Fibroblast of mammary gland (primary cell): ENCODE measurements at places on chromosomes 7 and 10.

GRCh38 chr10:11719496-11720259, 22.5 kb upstream of the ECHDC3 start:
- no peak for DNase-seq

DNA sequence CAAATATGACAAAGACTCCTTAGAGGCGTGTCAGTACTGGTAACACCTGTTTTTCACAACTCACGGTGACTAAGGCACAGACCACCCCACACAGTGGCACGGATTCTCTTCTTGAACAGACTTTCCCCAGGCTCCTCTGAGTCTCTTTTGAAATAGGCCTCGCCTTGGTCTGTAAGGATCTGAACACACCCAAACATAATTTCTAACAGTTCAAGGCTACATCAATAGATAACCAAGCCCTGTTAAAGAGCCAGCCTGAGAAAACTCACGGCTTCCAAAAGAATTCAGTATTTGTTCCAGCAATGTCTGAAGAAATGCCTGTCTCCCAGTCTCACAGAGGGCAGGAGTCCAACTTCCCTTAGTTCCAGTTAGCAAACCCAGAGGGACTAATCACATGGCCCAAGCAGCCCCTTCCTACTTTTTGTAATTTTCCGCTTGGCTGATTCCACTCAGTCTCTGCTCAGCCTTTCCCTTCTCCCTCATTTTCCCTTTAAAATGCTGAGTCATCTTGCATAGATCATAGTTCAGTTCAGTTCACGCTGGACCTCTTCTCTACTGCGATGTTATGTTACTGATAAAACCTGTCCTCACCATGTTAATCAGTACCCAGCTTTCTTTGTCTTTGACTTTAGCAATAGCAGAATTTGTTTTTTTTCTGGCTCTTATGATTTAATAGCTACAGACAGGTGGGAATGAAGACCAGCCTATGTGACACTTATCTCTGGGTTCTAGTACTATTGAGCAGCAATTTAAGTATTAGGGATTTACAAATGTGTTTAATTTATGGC, 22.6 kb upstream of the AKR1C3 start:
- peak; percentile 97 for DNase-seq

DNA sequence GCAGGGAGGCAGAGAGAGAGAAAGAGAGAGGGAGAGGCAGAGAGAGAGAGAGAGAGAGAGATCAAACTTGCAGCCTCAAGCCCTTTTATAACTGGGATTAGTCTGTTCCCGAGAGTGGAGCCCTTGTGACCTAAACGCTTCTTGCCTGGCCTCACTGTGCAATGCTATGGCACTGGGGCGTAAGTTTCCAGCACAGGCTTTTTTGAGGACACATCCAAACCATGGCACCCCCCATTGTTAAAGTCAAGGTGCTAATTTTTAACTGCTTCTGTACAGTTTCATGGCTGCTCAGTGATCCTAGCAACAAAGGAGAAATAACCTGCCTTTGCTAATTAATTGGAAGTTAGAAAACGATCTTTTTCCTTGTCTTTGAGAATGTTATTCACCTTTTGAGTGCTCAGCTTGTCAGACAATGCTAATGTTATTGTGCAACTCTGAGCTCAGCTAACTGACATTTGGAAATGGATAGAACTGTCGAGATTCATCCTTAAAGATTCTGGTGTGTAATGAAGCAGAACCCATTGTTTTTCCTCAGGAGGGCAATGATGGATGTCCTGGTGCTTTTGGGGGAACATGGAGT, 268.4 kb downstream of the GLRX3 start:
- no peak for DNase-seq

- peak; percentile 75 for DNase-seq
Measured at GRCh38 chr10:118568327-118568848, 27.1 kb downstream of the PRLHR start.

DNA sequence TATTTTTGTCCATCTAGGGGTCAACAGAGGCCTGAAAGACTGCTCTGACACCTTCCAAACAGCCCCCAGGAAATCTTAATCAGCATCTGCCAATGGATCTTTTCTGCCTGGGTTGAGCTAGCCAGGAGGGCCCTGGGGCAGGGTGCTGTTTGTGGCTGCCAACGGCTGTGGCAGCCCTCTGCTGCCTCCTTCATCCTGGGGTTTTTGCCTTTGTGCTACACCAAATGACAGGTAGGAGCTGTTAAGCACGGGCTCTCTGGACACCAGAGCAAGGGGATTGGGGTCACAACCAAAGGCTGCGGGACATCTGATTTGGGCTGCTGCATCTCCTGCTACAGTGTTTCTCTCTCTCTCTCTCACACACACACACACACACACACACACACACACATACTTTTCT, 2.0 kb upstream of the KIAA1217 start:
- DNase-seq: no peak

DNA sequence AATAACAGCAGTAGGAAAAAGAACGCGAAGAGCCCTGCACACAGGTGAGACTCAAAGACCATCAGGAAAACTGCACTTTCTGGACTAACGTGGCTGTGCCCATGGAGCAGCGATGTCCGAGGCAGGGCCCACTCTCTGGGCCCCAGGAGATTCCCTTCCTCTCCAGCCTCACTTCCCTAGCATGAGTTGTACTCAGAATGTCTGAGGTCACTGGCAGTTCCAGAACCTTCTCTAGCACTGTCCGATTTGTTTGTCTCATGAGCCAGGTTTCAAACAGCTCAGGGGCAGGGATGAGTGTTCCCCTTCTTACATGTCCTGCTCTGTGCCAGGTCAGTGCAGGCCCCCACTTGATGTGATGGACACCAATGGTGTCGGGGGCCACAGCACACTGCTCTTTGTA, 484.2 kb downstream of the PTPRN2 start:
- DNase-seq: no peak

- no peak for DNase-seq
Measured at GRCh38 chr10:48804740-48805182, 120.1 kb downstream of the WDFY4 start.

DNA sequence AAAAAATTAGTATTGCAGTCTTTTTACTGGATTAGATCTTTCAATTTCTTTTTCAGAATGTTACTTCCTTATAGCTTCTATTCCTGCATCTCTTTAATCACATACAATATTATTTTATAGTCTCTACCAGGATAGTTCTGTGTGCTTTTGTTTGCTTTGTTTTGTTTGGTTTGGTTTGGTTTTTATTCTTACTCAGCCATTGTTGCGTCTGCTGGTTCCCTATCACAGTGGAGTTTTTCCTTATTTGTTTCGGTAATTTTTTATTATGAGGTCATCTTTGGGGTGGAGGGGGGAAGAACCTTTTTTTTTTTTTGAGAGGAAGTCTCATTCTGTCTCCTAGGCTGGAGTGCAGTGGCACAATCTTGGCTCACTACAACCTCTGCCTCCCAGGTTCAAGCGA, 9.0 kb upstream of the BAIAP2L1 start:
- no peak for DNase-seq

GRCh38 chr10:12808014-12808613, 193.4 kb downstream of the CCDC3 start:
- DNase-seq: no peak

DNA sequence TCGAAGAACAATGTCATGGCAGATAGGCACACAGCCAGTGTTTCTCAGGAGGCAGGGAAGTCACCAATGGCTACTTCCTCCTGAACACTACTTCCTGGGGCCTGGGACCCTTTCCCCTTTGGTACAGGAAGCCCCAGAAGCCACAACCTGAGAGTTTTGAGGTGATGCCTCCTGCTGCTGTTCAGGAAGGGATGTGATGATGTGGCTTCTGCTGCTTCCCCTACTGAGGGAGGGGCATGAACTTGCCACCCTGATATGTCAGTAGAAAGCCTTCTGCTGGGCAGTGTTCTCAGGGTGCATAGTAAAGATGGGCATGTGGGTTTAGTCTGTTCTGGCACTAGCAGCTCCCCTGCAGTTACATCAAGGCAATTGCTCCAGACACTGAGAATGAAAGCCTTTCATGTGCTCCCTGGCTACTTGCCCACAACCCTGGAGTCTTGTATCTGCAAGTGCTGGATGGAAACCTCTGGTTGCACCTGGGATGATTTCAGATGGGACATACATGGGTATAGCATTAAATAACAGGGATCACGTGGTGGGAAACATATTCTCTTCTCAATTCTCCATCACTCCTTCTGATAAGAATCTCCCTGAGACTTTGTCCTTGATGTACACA, 69.3 kb downstream of the ADRA2A start:
- DNase-seq: no peak

GRCh38 chr7:137836541-137836940, 10.2 kb downstream of the DGKI start:
- DNase-seq: no peak

GRCh38 chr10:132303361-132304115, 4.2 kb downstream of the STK32C start:
- DNase-seq: no peak

DNA sequence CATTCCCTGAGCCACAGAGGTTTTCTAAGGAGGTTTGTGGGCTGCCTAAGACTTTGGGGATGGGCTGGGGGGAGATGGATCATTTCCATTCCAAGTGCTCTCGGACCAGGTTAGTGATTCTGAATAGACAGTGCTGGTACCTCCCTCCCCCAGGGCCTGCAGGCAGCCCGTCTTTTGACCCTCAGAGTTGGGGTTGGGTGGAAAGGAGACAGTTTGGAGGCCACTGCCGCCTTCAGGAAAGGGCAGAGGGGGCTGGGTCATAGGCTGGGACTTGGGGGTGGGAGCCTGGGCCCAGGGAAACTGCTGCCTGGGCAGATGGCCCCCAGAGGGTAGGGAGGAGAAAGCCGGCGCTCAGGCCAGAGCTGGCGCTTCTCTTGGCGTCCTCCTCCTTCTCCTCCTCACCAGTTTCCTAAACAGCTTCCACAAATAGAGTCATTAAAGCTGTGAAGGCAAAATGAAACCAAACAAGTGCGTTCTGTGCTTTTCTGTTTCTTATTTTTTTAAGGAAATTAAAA, 4.4 kb downstream of the UNC5B start:
- DNase-seq: peak; percentile 24
